NCI-H187 treated with DMSO at 0.1 percent for 48 hours (cell line): ENCODE measurements at places on chromosomes 11 and 22.

- DNase-seq = no peak
Measured at GRCh38 chr11:11155962-11156815, 196.9 kb downstream of the CSNK2A3 start.

GRCh38 chr11:126181939-126182730, 29.3 kb downstream of the RPUSD4 start:
- DNase-seq = no peak

DNA sequence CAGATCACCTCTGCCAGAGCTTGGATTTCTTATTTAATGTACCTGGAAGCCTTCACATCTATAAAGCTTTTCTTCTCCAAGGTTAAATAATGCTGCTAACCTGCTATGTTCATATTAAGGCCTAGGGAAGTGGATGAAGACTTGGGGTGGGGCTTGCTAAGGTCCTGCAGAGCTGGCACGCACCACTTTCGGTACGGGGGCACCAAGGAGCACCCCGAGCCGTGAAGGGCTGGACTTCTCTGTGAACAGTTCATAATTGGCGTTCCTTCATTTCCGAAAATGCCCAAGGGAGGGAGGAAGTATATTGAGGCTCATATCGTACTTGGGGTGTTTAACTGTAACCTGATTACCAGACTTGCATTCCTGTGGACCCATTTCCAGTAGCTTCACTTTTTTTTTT, 59.6 kb downstream of the ST14 start:
- no peak for DNase-seq

- no peak for DNase-seq
Measured at GRCh38 chr11:44590769-44591168, 25.3 kb downstream of the CD82 start.

DNA sequence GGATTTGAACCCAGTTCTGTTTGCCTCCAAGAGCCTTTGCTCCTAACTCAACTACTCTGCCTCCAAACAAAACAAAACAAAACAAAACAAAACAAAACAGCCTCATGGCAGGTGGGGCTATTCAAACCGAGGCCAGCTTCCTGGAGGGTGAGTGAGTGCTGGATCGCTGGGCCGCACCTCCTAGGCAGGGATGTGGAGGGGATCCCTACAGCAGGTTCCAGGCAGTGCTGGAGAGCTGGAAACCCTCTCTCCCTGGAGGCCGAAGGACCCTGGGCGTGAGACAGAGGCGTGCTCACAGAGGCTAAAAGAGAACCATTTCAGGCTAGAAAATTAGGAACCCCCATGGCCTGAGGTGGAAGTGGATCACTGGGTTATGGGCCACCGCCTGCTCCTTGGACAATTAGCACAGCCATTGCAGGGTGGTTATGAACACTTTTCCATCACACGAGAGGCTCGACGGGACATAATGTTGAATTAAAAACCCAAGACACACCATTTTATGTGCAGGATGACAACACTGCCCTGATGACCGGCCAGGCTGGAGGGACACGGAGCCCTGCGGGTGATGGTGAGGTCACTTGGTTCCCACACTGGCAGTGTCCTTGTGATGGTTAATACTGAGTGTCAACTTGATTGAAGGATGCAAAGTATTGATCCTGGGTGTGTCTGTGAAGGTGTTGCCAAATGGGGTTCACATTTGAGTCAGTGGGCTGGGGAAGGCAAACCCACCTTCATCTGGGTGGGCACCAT, 35.2 kb downstream of the SHISAL1 start:
- DNase-seq = no peak

DNA sequence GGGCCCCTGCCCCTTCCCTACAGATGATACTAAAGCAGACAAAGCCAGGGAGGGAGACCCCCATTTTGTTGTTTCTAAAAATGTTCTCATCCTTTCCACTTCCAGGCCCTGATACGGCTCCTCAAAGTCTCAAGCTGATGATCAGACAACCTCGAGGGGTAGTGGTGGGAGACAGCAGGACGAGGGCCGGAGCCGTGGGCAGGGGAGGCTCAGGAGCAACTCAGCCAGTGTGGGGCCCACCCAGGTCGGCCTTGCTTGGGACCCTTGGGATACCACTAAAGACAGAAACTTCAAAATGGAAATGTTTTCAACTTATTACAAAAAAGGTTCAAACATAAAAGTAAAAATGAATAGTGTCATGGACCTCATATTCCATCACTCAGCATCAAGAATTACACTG, 15.2 kb upstream of the VPS37C start:
- DNase-seq = no peak
